NCI-H2171 treated with DMSO at 0.1 percent for 48 hours (cell line): ENCODE measurements at places on chromosomes 5 and 9.

DNA sequence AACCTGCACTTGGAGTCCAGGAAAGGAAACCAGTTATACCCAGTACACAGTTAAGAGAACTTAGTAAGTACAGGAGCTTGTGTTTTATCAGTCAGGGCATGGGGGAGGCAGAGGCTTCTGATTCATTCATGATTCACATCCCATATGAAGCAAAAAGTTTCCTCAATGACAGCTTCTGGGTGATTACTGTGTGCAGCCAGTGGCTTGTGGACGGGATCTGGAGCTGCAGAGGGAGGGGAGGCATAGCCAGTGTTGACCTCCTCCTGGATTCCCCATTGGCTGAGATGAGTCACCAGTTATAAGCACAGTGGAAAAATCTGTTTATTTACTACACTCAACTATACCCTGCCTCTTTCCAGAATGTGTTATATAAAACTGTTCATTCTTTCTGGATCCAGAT is 17.7 kb downstream of the IL31RA start:
- DNase-seq: no peak

DNA sequence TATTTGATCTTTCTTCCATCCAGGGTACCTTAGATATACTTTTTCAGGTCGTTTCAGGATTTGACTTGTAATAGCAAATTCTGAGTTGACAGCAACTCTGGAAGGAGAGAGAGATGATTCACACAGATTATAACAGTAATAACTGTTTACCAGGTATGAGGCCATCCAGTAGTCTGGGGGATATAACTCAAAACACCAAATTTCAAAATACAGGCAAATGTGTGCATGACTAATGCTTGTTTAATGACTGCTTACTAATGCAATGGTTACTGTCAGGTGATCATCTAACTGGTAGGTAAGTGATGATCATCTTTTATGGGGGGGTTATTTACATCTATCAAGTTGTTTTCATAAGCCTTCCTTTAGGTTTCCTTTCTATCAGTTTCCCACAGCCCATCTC is 412.3 kb downstream of the MAT2B start:
- DNase-seq: no peak

DNA sequence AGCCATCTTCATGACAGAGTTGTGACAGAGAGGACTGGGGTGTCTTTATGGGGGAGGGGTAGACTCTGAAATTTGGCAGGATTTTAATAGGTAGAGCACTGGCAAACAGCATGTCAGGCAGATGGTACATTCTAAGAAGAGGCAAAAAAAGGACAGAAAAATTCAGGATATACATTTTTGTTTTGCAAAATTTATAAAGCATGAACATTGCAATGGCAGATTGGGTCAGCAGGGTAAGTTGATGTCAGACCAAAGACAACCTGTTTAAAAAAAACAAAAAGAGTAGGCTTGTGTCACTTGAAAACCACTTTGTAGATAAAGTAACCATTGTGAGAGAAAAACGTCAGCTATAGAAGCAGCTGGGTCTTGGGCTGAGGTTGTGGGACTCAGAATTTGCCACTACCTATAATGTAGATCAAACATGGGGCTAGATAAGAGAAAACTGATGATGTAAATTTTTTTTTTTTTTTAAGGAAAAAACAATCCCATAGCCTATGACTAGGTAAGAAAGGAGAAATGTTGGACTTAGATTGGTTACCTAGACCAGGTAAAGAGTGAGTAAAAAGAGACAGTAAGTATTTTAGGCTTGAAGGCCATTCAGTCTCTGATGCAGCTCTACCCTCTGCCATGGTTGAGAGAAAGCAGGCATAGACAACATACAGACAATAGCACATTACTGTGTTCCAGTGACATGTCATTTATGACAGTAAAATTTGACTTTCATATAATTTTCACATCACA is 8.3 kb downstream of the CAMK4 start:
- peak; percentile 37 for DNase-seq

GRCh38 chr9:20022410-20022809 is 233.6 kb upstream of the SLC24A2 start:
- DNase-seq: no peak

DNA sequence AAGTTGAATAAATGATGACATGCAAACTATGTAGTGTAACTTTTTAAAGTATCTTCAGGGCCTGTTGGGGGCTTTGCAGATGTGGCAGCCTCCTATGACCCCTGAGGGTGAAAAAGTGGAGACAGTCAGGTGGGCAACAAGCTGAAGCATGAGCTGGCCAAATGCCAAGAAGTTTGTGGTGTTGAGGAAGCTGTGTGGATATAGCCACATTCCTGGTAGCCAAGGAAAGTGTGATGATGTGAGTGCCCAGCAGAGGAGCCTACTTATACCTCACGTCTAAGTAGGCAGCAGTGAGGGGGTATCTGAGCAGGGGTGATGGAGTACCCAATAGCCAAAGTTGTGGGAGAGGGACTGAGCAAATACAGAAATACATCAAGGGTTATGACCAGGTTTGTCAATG is 621.2 kb upstream of the CDH6 start:
- no peak for DNase-seq
